Activated CD4-positive, alpha-beta T cell treated with anti-CD3 and anti-CD28 coated beads, Interleukin-10, Interleukin-2, amounts not matched to agents 100 ng/mL and 50 ng/mL, durations not matched to agents 16 hours and 8 hours (primary cell): ENCODE measurements at places on chromosomes 6 and 20.

DNA sequence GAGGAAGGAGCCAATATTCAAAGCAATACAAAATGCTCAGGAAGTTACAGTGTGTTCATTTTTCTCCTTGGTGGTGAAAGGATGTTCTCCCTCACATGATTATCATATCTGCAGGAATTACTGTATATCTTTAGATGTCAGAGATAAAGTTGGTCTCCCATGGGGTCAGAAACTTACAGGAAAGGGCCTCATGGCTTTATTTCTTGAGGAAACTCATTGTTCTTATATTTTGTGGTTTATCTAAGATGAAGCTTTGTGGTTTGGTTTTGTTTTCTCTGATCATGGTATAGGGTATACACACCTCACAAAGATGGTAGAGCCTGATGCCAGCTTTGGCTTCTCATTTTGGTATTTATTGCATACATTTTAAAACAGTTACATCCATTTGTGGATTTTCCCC lies 100.5 kb upstream of the STXBP5 start:
- no peak for DNase-seq

GRCh38 chr6:6875818-6876470 lies 231.8 kb upstream of the RREB1 start:
- no peak for DNase-seq

- no peak for DNase-seq
These were observed 120.2 kb upstream of the RNF24 start for GRCh38 chr20:4135385-4136077.

DNA sequence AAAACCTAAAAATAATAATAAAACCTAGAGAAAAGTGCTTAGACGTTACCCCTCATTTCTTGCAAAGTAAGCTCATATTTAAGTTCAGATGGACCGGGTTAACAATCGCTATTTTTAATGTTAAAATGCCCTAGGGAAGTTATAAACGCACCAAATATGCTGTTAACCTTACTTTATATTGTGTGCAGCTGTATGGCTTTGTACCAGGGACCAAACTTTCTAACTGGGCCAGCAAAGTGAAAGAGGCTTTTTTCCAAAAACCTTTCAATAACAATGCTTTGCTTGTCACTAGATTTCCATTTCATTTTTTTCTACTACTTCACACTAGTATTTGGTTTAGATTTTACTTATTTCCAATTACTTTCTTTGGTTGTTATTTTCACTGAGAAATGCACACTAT lies 248.5 kb downstream of the FOXC1 start:
- no peak for DNase-seq

DNA sequence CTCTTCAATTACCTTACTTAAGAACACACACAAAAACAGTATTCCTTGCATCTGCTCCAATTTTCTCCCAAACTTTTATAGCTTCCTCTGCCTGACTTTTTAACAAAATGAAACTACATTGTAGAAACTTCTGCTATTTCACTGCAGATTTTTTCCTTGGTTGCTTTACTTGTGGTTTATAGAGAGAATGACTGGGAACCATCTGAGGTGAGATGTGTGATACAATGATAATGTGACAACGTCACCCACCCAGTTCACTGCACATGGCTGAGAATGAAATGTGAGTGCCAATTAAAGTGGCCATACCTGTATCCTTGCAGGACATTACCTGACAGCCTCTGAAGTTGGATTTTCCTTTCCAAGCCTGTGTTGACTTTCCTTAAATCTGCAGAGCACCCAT lies 258.4 kb downstream of the CD83 start:
- DNase-seq: no peak

DNA sequence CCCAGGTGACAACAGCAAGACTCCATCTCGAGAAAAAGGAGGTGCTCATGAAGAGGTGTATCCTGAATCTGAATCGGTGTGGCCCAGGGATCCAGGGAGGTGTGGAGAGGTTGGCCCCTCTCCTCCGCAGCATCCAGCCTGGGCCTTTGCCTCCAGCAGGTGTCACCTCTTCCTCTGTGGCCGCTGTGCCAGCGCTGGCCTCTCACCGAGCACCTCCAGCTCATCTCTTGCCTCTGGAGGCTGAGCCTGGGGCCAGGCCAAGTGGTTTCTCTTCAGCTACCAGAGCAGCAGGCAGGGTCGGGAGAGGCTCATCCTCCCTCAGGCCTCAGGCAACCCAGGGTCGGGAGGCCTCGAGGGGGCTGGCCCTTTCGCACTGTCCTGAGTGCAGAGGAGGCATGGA lies 1.2 kb upstream of the COL20A1 start:
- no peak for DNase-seq

DNA sequence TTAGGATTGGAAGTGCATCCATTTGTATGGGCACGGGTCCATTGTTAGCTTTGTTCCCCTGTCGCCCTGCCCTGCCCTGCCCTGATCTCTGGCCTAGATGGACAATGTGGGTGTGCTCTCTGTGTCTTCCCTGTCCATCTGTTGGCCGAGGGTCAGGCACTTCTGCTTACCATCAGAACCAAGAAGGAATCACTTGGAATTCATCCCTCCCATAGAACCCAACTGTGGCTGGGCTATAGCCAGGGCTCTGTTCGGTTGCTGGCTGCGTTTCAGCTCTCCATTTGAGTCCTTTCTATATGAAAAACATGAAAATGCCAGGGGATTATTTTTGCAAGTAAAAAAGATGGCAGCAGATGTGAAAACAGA lies 26.6 kb upstream of the TULP4 start:
- no peak for DNase-seq

DNA sequence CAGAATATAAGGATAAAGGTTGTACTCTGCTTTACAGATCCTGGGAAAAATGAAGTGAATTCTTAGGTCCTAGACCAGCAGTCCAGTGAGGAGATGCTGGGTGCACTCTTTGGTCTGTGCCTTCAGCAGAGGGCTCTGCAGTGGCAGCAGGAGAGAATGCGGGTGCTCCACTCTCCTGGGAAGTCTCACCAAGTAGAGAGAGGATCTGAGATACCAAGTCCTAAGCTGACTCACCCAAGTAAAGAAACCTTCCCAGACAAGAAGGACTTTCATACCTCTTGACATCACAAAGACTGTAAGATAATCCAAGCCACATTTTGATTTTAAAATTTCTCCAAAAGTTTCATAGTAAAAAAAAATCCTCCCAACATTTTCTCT lies 116.9 kb upstream of the EMILIN3 start:
- DNase-seq: no peak

DNA sequence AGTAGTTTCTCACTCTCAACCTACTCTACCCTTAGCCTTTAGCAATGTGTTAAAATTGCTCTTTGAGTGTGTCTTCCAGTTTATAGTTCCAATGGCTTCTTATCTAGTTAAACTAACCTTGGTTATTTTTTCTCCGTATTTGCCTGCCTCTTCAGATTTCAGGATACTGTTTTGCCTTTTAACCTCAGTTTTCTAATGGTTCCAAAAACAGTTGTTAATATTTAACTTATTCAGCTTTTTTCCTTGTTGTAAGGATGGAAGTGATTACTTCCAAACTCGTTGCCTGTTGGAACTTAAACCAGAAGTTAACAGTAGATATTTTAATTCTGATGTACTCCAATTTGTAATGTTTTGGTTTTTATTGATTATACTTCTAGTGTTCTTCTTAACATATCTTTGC lies 1574.9 kb downstream of the HACE1 start:
- DNase-seq: no peak
